ENCODE measurements at places on chromosomes 1 and 21.

DNA sequence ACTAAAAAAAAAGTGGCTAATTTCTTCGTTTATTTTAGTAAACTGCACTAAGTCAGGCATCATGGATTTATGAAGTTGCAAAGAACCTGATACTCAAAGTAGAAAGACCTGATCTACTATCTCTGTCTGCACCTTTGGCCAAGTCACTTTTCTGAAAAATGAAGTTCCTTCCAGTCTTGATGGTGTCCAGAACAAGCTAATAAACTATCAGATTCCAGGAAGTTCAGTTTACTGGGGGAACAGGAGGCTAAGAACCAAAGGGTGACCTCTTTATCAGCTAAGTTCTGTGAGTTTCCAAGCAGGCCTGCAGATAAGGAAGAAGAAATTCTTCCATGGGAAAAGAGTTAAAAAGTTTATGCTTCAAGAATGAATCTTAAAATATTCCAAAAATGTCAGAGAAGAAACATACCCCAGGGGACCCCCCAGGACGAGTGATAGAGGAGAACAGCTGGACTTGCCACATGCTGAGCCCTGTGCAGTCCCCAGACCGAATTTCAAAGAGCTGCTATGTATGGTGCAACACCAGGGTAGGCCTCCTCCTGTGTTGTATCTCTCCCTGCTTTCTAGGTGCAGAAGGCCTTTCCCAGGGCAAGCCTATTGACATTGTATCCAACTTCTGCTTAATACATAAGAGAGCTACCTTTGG, 72.8 kb upstream of the FGGY start:
- no peaks in the 10 kb centered on the region for H3K27me3 ChIP-seq
- no peak overlapping the region for H3K4me3 ChIP-seq
- H3K36me3 ChIP-seq: peaks cover 3% of the 10 kb centered on the region
- H3K27ac ChIP-seq: peak overlapping the region; percentile 88
- DNase-seq: no peak

- no peaks in the 10 kb centered on the region for H3K36me3 ChIP-seq
- H3K4me3 ChIP-seq: no peak overlapping the region
- H3K27me3 ChIP-seq: peaks cover 12% of the 10 kb centered on the region
- DNase-seq: no peak
Measured at GRCh38 chr21:33096426-33096825, 26.5 kb downstream of the OLIG1 start.

GRCh38 chr1:227947676-227948492, at the start of gene WNT9A:
Gene WNT9A, minus strand, starts transcription at chr1:227947932. Its CDS starts 45 bp downstream, at chr1:227947887.
- H3K4me3 ChIP-seq: peak within 1 kb of the TSS; percentile 73
- H3K27ac ChIP-seq: peak within 1 kb of the TSS; percentile 76
- peaks cover 26% of the 10 kb centered on the region for H3K4me1 ChIP-seq
- H3K36me3 ChIP-seq: no peaks in the 10 kb centered on the region

GRCh38 chr1:69400128-69400527, 167.6 kb upstream of the LRRC7 start:
- peaks cover 5% of the 10 kb centered on the region for H3K27me3 ChIP-seq
- no peak for DNase-seq
- no peak overlapping the region for H3K27ac ChIP-seq
- H3K36me3 ChIP-seq: no peaks in the 10 kb centered on the region
- H3K4me1 ChIP-seq: peaks cover 3% of the 10 kb centered on the region
- no peak overlapping the region for H3K4me3 ChIP-seq

DNA sequence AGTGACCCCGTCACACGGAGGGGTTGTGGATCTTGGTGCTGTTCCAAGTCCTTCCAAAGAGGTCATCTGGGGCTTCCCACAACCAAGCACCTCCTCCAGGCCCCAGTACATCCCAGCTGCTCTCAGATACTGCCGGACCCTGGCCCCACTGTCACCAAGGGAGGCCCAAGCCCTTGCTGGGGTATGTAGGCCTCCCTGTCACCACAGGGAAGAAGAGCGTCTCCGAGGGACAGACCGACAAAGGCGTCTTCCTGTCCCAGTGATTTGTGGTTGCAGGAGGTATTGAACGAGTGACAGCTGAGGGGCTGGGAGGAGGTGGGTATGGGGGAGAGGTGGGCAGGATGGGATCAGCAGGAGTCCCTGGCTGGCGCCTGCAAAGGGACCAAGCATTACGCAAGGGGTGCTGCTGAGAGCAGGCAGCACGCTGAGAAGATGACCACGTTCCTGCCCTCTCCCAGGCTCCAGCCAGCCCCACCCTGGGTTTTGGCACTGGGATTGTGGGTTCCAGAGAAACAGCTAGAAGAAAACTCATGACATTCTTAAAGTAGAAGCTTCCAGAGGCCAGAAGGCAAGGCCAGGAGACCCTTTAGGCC, 29.7 kb downstream of the LRP8 start:
- no peaks in the 10 kb centered on the region for H3K36me3 ChIP-seq
- no peak overlapping the region for H3K27ac ChIP-seq
- peaks cover 16% of the 10 kb centered on the region for H3K4me1 ChIP-seq
- H3K4me3 ChIP-seq: no peak overlapping the region
- no peak for DNase-seq
